Body of pancreas (tissue), 4 donors: ENCODE measurements at places on chromosomes 6 and 20.
A peak's percentile ranks its signal among the peaks of the same experiment; 100 is the strongest.

- H3K4me3 ChIP-seq: no peak overlapping the region
- H3K4me1 ChIP-seq: no peaks in the 10 kb centered on the region
- no peak overlapping the region for H3K27ac ChIP-seq
- no peaks in the 10 kb centered on the region for H3K36me3 ChIP-seq
- no peaks in the 10 kb centered on the region for H3K27me3 ChIP-seq
- DNase-seq: no peak
Observed at GRCh38 chr20:57810511-57811373, 100.9 kb upstream of the PMEPA1 start.

DNA sequence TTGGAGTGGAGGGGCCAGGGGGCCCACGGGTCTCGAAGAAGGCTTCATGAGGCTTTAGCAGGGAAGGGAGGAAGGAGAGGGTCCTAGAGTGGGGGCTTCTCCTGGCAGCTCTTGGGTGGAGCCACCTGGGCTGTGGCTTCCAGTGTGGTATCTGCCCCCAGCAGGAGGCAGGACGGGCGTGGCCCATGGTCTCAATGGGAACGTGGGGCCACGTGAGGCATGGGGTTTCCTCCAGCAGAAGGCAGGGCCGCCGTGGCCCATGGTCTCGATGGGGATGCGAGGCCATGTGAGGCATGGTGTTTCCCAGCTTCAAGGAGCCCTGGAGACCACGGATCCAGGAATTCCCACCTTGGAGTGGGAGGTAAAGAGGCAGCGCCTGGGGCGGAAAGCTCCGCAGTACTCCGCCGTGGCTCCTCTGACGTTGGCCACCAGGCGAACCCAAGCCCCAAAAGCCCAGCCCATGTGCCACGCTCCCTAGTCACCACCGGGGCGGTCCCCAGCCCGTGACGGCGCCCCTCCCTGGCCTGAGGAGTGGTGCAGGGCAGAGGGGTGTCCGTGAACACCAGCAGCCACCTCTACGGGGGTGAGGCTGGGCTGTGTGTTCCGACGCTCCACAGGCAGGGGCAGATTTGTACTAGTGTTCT lies 62.0 kb upstream of the GATA5 start:
- H3K27me3 ChIP-seq: no peaks in the 10 kb centered on the region
- no peak overlapping the region for H3K4me3 ChIP-seq
- H3K36me3 ChIP-seq: no peaks in the 10 kb centered on the region
- DNase-seq: no peak
- H3K27ac ChIP-seq: no peak overlapping the region

DNA sequence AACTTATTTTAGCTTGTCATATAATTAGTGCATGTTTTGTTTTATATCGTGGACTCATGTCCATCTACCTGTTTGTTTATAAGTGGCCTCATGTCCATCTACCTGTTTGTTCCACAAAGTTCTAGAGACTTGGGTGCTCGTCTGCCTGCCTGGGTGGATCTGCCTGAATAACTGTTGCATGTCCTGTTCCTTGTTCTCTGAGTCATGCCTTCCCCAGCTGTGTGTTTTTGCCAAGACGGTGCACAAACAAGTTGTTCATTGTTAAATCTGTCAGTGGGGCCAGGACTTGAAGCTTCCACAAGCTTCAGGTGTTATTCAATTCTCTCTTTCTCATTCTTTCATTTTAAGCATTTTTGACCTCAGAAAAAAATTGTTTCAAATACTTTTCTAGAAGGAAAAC lies 358.0 kb upstream of the CITED2 start:
- no peaks in the 10 kb centered on the region for H3K27me3 ChIP-seq
- no peak overlapping the region for H3K4me3 ChIP-seq
- H3K36me3 ChIP-seq: no peaks in the 10 kb centered on the region

DNA sequence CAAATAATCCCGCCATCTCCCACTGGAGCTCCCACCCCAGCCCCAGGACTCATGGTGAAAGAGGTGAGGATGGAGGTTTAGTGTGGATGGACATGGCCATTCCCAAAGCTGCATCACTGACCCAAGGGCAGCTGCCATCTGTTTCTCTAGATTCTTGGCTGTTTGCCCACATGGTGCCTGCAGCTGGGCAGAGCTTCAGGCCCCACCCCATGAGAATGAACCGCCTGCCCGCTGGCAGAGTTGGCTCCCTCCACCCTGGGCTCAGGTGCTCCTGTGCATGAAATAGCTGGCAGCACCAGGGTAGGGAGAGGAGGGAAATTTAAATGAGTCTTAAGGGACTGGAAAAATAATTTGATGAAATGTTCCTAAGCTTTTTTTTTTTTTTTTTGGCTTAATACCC lies 17.4 kb downstream of the SCML4 start:
- peaks cover 4% of the 10 kb centered on the region for H3K4me1 ChIP-seq
- DNase-seq: peak; percentile 41
- no peak overlapping the region for H3K27ac ChIP-seq
- H3K4me3 ChIP-seq: no peak overlapping the region

DNA sequence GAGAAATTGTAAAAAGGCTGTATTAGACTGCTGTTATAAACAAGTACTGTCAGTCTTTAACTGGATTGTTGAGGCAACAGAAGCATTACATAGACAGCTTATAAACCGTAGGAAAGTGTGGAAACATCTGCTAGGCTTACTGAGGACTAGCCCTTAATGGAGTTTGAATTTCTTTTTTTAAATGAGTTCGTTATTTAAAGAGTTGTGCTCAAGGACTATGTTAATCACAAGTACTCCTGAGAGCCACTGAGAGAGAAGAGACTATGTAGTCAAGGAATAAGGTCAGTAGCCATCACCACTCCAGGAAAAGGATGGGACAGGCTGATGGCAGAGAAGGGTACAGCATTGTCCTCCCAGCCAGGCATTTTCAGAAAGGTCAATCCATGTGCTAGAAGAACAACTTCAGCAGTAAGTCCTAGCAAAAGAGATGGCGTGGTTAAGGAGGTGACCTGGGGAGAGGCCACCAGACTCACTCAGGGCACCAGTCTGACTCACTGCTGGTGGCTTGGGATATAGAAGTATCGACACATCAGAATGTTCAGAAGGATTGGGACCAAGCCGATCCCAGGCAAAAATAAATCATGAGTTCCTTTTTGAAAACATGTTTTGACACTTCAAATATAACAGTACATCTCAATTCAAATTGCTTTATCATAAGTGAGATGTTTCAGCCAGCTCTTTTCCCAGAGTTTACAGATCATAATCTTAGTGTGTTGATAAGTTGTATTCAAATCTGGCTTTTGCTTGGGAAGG lies 6.4 kb downstream of the RPS12 start:
- no peaks in the 10 kb centered on the region for H3K27me3 ChIP-seq
- no peak overlapping the region for H3K27ac ChIP-seq
- DNase-seq: no peak
- H3K4me1 ChIP-seq: peaks cover 30% of the 10 kb centered on the region

- no peak overlapping the region for H3K4me3 ChIP-seq
- H3K27me3 ChIP-seq: no peaks in the 10 kb centered on the region
- no peaks in the 10 kb centered on the region for H3K36me3 ChIP-seq
Observed at GRCh38 chr20:5211803-5212714, 85.3 kb downstream of the CDS2 start.

DNA sequence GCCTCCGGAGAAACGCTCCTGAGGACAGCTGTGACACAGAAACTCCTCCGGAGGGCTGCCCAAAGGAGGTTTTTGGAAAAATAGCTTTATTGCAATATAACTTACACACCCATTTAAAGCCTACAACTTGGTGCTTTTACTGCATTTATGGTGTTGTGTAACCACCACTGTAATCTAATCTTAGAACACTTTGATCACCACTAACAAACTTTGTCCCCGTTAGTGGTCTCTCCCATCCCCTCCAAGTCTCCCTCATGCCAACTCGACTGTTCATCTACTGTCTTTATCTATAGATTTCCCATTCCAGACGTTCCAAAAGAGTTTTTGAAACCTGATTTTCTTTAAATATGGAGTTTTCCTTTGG lies 62.8 kb downstream of the SYNJ2 start:
- peaks cover 3% of the 10 kb centered on the region for H3K36me3 ChIP-seq
- no peak overlapping the region for H3K4me3 ChIP-seq
- no peaks in the 10 kb centered on the region for H3K27me3 ChIP-seq

- no peak overlapping the region for H3K27ac ChIP-seq
Observed at GRCh38 chr6:4790158-4790899, 14.1 kb downstream of the CDYL start.

DNA sequence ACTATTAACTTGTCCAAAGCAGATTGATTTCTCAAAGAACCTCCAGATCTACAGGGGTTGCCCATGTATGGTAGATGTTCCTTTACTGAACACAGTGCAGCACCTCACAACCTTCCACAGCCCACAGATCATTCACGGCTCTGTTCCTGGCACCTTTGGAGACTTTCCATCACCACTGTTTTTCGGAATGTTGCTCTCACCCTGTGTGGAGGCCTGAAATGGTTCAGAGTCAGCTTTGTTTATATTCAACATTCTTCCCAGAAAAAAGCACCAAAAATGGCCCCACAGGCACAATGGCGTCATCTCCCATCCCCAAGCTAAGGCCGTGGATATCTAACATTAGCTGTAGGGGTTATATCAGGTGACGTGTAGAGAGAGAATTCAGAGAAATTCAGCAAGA lies 74.7 kb downstream of the DHX35 start:
- no peaks in the 10 kb centered on the region for H3K27me3 ChIP-seq
- H3K4me1 ChIP-seq: no peaks in the 10 kb centered on the region
- H3K27ac ChIP-seq: no peak overlapping the region
- no peak overlapping the region for H3K4me3 ChIP-seq

GRCh38 chr6:24957199-24957598 lies 21.4 kb upstream of the RIPOR2 start:
- H3K27ac ChIP-seq: no peak overlapping the region
- no peaks in the 10 kb centered on the region for H3K36me3 ChIP-seq
- H3K4me1 ChIP-seq: no peaks in the 10 kb centered on the region
- DNase-seq: no peak
- H3K27me3 ChIP-seq: no peaks in the 10 kb centered on the region

DNA sequence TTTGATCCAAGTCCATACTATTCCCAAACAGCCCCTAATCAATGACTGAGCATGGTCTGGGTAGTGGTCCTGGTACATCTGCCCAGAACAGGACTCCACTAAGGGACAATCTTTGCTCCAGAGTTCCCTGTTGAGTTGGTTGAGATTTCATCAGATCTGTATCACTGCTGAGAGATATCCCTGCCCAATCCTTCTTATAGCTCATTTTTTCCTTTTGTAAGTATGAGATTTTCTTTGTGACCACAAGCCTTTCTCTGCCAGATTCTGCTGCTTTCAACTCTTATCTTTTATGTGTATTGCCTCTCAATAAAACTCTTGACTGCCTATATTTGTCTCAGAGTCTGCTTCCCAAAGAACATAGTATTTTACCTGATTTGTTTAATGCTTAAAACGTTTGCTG lies 46.2 kb upstream of the LAMA2 start:
- H3K4me1 ChIP-seq: no peaks in the 10 kb centered on the region
- no peak overlapping the region for H3K27ac ChIP-seq
- no peak for DNase-seq
- no peak overlapping the region for H3K4me3 ChIP-seq
- no peaks in the 10 kb centered on the region for H3K36me3 ChIP-seq
- H3K27me3 ChIP-seq: no peaks in the 10 kb centered on the region

DNA sequence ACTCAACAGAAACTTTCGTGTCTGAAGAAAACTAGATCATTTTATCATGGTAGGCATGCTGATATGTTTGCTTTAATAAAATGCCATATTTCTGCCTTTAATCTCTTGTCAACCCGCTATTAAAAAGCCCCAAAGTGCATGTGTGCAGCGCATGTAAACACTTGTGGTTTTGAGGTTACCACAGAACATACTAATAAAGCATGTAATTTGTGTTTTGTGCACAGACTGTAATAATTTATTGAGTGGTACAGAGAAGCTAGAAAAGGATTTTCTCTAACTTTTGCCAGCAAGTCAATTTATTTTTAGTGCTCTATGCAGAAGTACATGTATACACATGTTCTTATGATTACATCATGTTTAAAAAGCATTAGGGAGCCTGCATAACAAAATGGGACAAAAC lies 349.9 kb upstream of the SLC35B3 start:
- H3K4me3 ChIP-seq: no peak overlapping the region
- H3K27ac ChIP-seq: no peak overlapping the region
- no peak for DNase-seq
- H3K27me3 ChIP-seq: no peaks in the 10 kb centered on the region
- H3K4me1 ChIP-seq: no peaks in the 10 kb centered on the region

GRCh38 chr6:142246960-142247359 lies 54.8 kb upstream of the ADGRG6 start:
- no peaks in the 10 kb centered on the region for H3K36me3 ChIP-seq
- no peak overlapping the region for H3K27ac ChIP-seq
- no peak for DNase-seq
- no peaks in the 10 kb centered on the region for H3K27me3 ChIP-seq

DNA sequence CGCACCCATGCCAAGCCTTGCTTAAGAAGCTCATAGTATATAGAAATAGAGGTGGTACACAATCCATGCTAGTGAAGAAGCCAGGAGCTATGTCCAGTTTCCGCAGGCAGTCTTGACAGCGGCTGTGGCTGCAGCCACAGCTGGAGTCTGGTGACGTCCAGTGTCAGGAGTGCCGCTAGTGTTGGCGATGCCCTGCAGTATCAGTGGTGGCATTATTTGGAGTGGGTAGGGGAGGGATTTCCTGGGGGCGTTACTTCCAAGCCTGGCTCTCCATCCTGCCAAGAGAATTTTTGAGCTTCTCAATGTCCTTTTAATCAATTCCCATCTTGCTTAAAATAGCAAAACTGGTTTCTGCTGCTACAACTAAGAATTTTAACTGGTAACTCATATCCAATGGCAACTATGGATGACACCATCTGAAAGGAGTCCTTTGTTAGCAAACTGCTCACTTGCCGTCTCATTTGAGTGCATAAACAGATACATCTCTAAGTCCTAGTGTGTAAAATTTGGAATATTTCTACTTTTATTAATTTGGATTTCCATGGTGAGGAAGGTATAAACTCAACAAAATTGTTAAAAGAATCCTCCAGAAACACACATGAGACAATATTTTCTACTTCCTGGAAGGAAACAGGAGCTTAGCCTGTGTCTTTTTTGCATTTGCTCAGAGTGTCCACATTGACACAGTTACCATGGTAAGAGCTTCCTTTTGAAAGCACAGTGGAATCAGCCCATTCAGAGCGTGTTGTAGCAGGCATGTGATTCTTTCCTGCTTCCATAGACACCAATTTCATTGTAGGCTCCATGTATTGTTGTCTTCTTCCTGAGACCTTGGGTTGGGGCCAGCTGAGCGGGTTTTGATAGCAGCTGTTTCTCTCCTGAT lies 44.6 kb upstream of the PXDC1 start:
- H3K27me3 ChIP-seq: no peaks in the 10 kb centered on the region
- no peaks in the 10 kb centered on the region for H3K36me3 ChIP-seq
- no peak for DNase-seq
- H3K4me1 ChIP-seq: peaks cover 30% of the 10 kb centered on the region
